Activated T-helper 9 cell treated with anti-CD3 and anti-CD28 coated beads, Interleukin-2, amount 50 U/mL, for 16 hours (primary cell): ENCODE measurements at places on chromosomes 5 and 9.

DNA sequence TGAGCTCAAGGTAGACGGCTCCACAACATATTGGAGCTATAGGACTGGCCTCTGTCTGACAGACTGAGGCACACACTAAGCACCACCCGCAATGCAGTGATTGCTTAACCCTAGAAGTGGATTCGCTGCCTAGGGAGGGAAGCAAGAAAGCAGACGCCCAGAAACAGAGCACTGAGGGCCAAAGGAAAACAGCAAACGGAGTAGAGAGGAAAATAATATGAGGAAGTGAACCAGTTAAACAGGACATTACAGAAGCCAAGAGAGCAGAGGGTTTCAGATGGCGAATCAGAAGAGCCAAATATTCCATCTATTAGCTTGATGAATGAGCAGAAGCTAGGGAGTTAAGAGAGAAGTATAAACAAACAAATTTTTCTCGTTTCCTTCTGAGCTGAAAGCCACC is 139.2 kb upstream of the LHFPL2 start:
- no peak for DNase-seq

DNA sequence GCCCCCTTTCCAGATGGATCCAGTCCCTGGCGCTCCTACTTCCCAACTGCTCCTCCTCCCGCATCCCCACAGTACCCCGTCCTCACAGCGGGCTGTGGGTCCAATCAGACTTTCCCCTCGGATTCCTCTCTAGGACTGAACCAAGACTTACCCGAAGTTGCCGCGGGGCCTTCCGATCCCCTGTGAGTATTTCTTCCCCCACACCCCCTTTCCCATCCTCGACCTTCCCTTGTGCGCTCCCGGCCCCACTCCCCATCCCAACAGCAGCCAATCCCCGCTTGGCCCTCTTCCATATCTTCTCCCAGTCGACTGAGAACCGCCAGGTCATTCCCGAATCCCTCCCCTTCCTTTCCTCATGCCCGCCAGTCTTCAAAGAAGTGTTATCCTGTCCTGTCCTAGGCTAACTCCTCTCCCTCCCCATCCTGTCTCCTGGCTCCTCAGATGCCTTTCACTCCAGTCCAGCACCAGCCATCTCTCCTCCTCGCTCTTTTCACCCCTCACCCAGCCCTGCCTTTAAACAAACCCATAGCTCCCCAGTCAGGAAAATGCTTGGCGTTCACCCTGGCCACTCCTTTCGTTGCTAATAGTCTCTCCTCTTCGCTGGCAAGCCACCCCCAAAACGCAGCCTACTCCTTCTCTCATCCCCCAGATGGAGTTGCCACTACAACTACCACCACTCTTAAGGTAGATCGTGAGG is 646 bp downstream of the SWI5 start:
- DNase-seq: no peak

DNA sequence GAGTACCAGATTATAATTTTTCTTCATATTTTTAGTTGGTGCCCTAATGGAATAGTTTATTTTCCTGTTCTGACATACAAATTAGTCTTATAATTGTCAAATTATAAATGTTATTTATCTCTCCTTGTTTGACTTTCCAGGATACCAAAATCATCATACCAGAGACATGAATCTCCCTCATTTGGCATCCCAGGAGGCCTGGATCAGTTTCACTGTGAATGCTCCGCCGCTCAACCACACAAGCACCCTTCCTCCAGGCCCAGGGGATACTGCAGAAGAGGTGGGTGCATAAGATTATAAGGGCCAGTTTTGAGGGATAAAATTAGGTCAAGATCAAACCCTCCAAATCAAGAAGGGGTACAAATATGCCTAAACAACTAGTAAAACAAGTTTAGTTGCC is 1229.3 kb downstream of the CDH12 start:
- no peak for DNase-seq

DNA sequence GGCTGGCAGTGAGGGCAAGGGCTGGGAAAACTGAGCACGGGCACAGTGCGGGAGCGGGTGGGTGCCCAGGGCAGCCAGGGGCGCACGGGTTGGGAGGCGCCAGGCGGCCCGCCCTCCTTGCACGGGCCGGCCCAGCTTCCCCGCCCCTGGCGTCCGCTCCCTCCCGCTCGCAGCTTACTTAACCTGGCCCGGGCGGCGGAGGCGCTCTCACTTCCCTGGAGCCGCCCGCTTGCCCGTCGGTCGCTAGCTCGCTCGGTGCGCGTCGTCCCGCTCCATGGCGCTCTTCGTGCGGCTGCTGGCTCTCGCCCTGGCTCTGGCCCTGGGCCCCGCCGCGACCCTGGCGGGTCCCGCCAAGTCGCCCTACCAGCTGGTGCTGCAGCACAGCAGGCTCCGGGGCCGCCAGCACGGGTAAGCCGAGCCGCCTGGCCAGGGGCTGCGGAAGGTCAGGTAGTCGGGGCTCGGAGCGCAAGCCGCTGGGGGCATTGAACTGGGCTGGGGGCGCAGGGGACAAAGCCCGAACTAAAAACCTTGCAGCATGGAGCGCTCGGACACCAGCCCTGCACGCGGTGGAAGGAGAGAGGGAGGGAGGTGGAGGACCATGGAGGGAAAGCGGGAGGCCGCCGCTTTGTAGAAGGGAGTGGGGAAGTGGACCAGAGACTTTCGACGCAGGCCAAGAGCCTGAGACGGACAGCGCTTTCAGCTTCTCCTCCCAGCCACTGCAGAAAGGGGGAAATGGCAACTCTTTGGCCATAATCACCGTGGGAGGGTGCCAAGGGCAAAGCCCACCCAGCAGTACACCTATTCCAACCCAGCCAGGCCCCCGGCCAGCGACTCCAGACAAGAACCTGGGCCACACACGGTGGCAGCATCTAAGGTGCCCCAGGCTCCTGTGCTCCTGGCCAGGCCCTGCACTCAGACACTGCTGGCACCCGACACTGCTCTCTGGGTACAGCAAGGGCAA is at the start of gene TGFBI:
Gene TGFBI (plus strand): TSS at position 207 of the 961 bp plus-strand sequence. CDS start 68 bp downstream, at position 275.
- DNase-seq: no peak

GRCh38 chr5:42836070-42836769 is 24.5 kb upstream of the SELENOP start:
- DNase-seq: no peak

GRCh38 chr9:71796100-71796767 is 27.9 kb upstream of the CEMIP2 start:
- no peak for DNase-seq

DNA sequence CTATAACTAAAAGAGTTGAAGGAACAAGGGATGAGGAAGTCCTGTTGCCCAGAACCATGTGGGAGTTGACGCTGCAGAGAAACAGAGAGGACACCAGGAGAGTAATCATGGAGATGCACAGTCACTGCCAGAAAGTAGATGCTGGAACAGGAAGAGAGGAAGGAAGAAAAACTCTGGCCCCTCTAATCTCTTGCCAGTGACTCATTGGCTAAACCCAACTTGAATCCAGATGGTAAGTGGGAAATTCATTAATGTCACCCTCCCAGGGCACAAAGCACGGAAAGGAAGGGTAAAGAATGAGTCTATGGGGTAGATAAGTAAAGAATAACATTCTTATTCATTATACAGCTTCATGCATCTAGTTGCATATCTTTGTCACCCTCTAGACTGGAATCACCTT is 631.9 kb downstream of the PRELID2 start:
- DNase-seq: no peak

- DNase-seq: no peak
Observed at GRCh38 chr5:111779922-111780292, 22.9 kb upstream of the NREP start.

- DNase-seq: no peak
Observed at GRCh38 chr9:83554278-83554677, 16.1 kb upstream of the FRMD3 start.

GRCh38 chr9:12771891-12772290 is 2.9 kb upstream of the LURAP1L start:
- DNase-seq: no peak

DNA sequence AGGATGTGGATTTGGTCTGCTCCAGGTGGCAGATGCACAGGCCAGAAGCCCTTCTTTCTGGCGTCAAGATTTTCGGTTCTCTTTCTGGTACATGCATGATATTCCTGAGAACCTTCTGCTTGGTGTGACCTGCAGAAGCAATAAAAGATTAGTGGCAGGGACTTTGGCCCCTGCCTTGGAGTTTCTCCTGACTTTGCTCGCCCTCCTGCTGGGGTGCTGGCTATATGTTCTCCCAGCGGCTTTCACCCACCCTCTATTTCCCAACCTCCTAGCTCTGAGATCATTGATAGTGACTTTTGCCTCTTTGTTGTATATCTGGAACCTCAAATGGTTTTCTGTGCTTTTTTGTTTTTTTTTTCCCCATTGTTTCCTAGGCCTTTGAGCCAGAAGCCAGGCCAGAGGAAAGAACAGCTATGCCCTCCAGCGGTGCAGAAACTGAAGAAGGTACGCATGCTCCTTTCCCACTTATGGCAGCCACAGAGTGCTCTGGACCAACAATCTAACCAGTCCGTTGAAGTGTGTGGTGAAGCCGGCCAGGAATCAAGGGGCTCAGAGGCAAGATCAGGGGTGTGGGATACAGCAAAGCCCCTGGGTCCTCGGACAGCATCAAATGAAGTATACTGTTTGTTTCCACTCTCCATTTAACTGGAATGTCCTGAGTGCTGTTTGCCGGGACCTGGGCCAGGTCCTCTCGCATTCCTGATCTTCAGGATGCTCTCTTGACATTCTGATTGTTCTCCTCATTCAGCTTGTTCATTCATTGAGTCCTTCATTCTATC is 154.5 kb downstream of the ARHGEF28 start:
- no peak for DNase-seq

GRCh38 chr5:174567506-174568141 is 156.8 kb upstream of the MSX2 start:
- DNase-seq: no peak

- DNase-seq: no peak
Observed at GRCh38 chr5:53453898-53454718, 26.3 kb upstream of the FST start.
